CD8-positive, alpha-beta memory T cell (primary cell): ENCODE measurements at places on chromosomes 16 and 17.

GRCh38 chr17:4706121-4706520 lies 2.2 kb upstream of the PELP1 start:
- no peak for DNase-seq

DNA sequence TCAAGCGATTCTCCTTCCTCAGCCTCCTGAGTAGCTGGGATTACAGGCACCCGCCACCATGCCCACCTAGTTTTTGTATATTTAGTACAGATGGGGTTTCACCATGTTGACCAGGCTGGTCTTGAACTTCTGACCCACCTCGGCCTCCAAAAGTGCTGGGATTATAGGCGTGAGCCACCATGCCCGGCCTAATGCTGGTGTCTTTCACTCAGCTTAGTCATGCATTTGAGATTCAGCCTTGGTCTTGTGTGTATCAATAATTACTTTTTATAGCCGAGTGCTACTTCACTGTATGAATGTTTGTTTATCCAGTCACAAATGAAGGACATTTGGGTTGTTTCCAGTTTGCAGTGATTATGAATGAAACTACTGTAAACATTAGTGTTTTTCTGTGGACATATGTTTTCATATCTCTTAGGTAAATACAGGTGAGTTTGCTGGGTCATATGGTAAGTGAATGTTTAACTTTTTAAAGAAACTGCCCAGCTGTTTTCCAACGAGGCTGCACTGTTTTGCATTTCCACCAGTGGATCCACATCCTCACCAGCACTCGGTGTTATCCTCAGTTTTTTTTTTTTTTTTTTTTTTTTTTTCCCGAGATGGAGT lies 11.0 kb upstream of the PLCG2 start:
- no peak for DNase-seq

- DNase-seq, result no peak
Observed at GRCh38 chr16:8402981-8403843, 187.1 kb downstream of the TMEM114 start.

GRCh38 chr17:55870044-55870443 lies 119.2 kb downstream of the PCTP start:
- no peak for DNase-seq

DNA sequence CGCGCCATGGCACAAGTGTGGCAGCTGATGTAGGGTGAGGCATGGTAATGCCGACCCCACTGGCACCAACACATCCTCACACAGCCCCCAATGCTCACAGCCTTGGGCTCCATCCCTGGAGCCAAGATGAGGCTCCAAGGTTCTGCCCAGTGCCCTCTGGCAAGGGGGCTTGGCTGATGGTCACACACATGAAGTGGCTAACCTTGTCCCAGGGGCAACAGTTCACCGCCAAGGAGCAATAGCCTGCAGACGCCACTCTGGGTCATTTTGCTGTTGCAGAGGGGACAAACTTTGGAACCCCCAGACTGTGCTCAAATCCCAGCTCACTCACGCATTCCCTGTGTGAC lies 26.8 kb downstream of the TNFRSF13B start:
- DNase-seq, result no peak

- DNase-seq, result no peak
Observed at GRCh38 chr17:633133-633532, 81.5 kb downstream of the VPS53 start.

DNA sequence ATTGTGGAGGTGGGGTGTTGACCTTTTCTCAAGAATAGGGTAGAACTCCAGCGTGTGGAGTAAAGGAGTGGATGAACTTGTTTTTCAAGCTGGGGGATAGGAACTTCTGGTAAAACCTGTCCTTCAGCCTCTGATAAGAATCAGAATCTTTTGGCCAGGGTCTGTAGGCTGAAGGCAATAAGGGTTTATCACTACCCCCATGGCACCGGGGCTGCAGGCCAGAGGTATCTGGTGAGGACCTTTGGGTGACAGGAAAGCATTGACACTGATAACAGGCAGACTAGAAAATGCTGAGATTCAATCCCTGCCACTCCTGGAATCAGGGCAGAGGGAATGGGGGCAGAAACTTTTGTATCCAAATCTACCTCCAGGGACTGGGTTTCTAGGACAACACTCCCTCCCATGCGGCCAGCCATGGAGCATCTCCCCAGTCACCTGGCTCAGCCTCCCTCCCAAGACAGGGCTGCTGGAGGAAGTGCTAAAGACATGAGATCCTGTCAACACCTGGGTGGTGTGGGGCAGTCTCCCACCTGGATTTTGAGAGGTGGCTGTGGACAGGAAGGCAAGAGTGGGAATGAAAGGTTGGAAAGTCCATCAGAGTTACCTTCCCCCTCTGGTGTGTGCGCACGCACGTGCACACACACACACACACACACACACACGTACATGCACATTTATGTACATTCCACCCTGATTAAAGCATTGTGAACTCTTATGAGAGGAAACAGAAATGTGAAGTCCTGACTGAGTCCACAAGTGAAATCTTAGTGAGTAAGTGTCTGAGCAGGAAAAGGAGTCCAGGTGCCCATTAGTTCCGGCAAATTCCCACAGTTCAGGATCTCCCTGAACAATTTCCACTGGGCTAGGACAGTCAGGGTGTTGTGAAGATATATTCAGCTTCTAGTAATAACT lies 53.1 kb upstream of the MARCHF10 start:
- DNase-seq, result no peak

- no peak for DNase-seq
Observed at GRCh38 chr16:25135254-25135878, 23.8 kb downstream of the LCMT1 start.

- DNase-seq, result no peak
Observed at GRCh38 chr16:3954411-3954921, 74.0 kb upstream of the CREBBP start.

DNA sequence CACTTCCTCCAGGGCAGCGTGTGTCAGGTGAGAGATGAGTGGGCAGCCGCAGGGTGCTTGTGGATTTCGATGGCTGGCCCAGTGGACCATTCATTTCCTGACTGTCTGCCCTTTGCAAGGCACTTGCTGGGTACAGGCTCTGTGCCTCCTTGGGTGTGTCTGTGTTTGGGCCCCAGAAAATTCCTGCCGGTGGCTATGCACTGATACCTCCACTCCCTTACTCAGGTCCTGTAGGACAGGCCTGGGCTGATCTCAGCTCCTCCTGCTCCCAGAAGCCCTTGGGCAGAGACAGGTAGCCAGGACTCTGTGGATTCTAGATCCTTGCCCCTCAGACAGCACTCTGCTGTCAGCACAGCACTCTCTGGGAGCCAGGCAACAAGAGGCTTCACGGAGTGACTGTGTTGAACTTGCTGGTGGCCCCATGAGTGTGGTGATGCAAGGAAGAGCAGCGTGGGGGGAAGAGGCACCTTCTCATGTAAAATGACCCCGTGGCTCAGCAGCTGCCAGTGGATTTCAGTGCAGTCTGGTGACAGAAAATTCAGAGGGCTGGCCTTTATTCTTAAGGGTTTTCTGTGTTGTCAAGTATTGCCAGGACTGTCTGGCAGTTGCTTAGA lies 29.0 kb downstream of the PGS1 start:
- no peak for DNase-seq

- DNase-seq, result no peak
Observed at GRCh38 chr16:17963185-17963836, 373.2 kb downstream of the NPIPA8 start.

- DNase-seq, result no peak
Observed at GRCh38 chr17:58079300-58080033, 3.8 kb upstream of the DYNLL2 start.

DNA sequence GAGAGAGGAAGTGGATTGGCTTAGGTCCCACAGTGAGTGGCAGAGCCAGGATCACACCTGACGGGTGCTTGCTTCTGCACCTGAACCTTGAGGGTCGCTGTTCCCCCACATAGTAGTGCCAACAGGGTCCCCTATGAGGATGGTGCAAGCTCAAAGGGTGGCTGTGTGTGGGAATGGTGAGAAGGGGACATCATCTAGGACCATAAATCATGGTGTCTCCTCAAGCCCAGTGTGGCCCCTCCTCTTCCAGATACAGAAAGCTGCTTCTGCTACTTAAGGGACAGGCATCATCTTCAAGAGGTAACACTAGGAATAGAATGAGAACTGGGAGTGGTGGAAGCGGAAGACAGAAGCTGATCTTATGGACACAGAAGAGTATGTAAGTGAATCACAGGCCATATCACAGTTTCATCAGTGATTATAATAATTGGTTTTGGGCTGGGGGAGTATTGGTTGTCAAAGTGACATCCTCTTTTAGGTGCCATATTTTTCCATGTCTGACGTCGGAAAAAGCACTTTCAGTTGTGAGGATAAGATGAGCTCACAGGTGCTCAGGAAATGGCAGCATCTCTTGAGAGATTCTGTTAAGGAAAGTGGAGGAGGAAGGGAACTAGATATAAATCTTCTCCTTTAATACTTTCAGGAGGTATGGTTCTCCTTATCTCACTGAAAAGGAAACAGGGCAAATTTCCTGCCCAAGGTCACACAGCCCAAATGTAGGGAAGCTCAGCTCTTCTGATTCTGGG lies 83.2 kb upstream of the HNF1B start:
- no peak for DNase-seq

DNA sequence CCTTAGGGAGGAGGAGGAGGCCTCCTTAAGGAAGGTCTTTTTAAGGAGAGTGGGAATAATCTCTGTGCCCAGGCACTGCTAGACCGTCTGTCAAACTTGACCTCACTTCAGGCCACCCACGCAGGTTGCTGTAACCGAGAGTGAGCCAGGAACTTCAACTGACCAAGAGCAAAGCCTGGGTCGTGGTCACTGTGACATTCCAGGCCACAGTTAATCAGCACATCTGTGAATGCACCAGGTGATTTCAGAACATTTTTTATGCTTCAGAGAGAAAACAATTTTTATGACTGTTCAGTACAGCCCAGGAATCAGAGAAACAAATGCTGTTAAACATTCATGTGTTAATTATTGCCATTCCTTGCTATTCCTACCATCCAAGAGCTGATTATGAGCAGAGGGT lies 226.6 kb upstream of the ASIC2 start:
- DNase-seq, result no peak

DNA sequence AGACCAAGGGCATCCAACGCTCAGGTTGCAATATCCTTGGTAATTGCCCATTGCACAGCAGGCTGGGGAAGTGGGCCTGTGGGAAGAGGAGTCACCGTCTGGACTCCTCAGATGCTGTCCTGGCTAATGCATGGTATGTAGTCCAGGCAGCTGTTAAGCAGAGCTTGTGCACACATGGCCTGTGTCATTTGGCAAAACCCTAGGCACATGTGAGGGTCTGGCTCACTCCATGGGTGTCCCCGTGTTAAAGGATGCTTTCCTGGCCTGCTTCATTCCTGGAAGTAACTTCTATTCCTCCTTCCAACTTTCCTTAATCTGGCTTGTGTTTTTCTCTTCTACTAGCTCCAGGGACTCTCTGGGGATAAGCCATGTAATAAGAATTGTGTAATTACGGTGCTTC lies 378.0 kb upstream of the CA10 start:
- no peak for DNase-seq

DNA sequence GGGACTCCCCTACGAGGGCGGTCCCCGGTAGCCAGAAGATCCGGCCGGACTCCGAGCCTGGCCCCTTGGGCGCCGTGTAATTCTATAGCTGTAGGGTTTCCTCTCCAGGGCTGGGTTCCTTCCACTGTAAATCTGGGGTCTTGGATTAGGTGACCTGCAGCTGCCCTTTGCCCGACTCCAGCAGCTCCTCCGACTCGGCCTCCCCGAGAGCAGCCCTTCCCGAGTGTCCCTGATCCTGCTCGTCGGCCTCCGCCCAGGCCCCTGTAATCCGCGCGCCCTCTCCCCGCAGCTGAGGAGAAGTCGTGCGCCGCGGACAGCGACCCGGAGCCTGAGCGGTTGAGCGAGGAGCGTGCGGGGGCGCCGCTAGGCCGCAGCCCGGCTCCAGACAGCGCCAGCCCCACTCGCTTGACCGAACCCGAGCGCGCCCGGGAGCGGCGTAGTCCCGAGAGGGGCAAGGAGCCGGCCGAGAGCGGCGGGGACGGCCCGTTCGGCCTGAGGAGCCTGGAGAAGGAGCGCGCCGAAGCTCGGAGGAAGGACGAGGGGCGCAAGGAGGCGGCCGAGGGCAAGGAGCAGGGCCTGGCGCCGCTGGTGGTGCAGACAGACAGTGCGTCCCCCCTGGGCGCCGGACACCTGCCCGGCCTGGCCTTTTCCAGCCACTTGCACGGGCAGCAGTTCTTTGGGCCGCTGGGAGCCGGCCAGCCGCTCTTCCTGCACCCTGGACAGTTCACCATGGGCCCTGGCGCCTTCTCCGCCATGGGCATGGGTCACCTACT lies 5.5 kb downstream of the TBX2 start:
- DNase-seq, result no peak

- DNase-seq, result no peak
Observed at GRCh38 chr16:85765767-85766166, 14.9 kb upstream of the C16orf74 start.

GRCh38 chr17:40110026-40110845 lies 9.8 kb upstream of the NR1D1 start:
- DNase-seq, result no peak

- DNase-seq, result no peak
Observed at GRCh38 chr16:680625-680945, 375 bp downstream of the STUB1 start.

DNA sequence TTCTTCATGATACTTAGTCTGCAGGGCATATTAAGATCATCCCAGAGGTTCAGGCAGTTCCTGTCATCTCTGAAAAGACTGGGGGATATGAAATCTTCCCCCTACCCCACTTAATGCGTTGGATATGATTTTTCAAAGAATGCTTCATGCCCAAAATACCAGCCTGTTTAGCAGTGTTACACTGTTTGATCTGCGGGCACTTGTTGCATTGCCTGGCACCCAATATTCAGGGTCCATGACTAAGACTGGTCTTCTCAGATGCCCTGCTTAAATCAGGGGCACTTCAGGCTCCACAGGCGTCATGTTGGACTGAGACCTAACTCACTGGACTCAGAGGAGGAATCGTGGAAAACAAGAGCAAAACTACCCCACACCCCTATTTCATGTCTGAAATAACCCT lies 6.4 kb upstream of the RASL10B start:
- no peak for DNase-seq

GRCh38 chr16:10428433-10429168 lies 42.7 kb downstream of the ATF7IP2 start:
- DNase-seq, result no peak

DNA sequence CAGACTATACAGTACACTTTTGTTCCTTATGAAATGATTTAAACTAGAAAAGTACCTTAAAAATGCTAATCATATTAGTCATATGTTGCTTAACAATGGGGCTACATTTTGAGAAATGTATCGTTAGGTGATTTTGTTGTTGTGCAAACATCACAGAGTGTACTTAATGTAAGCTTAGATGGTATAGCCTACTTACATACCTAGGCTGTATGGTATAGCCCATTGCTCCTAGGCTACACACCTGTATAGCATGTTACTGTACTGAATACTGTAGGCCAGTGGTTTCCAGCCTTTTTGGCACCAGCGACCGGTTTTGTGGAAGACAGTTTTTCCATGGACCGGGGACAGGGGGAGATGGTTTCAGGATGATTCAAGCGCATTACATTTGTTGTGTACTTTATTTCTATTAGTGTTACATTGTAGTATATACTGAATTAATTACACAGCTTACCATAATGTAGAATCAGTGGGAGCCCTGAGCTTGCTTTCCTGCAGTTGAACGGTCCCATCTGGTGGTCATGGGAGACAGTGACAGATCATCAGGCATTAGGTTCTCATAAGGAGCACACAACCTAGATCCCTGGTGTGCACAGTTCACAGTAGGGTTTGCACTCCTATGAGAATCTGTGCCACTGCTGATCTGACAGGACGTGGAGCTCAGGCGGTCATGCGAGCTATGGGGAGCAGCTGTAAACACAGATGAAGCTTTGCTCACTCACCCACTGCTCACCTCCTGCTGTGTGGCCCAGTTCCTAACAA lies 35.0 kb upstream of the MRC2 start:
- no peak for DNase-seq
